Tibial artery (tissue), 4 donors: ENCODE measurements at places on chromosomes 2 and 18.

DNA sequence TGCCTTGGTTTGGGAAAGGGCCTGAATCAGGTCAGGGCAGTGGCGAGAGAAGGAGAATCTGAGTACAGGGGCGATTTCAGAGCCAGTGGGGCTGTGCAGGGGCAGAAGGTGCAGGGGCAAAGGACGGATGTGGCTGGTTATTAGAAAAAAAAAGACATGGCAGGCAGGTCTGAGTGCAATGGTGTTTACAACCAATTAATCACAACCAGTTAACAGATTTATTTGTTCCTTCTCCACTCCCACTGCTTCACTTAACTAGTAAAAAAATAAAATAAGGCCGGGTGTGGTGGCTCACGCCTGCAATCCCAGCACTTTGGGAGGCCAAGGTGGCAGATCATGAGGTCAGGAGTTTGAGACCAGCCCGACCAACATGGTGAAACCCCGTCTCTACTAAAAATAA lies 5.5 kb downstream of the TNFRSF11A start:
- no peaks in the 10 kb centered on the region for H3K36me3 ChIP-seq
- no peak overlapping the region for H3K4me3 ChIP-seq
- no peak overlapping the region for H3K27ac ChIP-seq
- no peak for DNase-seq
- no peaks in the 10 kb centered on the region for H3K4me1 ChIP-seq

DNA sequence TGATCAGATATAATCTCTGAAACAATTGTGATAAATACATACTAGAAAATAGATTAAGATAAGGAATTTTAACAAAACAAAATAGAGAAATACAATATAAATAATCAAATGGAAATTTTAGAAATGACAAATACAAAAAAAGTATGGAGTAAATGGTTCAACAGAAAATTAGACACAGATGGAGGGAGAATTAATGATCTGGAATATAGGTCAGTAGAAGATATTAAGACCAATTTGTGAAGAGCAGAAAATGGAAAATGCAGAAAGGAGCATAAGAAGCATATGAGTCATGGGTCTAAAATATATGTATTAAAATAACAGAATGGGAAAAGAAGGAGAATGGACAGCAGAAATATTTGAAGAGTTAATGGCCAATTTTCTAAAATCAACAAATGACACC lies 44.4 kb downstream of the FHOD3 start:
- no peak for DNase-seq
- H3K4me3 ChIP-seq = no peak overlapping the region
- H3K27ac ChIP-seq = no peak overlapping the region
- no peaks in the 10 kb centered on the region for H3K36me3 ChIP-seq
- H3K27me3 ChIP-seq = no peaks in the 10 kb centered on the region

GRCh38 chr2:134461511-134461910 lies 207.6 kb downstream of the MGAT5 start:
- H3K4me1 ChIP-seq = no peaks in the 10 kb centered on the region
- no peaks in the 10 kb centered on the region for H3K27me3 ChIP-seq
- no peak overlapping the region for H3K27ac ChIP-seq
- DNase-seq = no peak

- no peak overlapping the region for H3K4me3 ChIP-seq
- H3K27ac ChIP-seq = no peak overlapping the region
- no peaks in the 10 kb centered on the region for H3K4me1 ChIP-seq
- no peaks in the 10 kb centered on the region for H3K36me3 ChIP-seq
- no peaks in the 10 kb centered on the region for H3K27me3 ChIP-seq
These were observed 1128.2 kb downstream of the BCL11A start for GRCh38 chr2:59425247-59425646.

DNA sequence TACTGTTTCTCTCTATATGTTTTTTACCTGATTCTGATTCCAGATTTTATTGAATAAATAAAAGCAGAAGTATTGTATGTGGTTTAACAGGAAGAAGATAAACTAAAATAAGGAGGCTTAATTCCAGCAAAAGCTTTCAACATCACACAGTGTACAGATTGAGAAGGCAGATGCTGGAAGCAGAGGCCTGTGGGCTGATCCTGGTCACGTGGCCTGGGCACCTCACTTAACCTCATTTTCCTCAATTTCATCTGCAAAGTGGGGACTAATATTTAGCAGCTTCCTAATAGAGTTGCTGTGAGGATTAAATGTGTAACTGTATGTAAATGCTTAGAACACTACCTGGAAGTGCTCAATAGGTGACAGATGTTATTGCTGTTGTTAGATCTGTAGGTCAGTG lies 58.0 kb downstream of the CDCA7 start:
- no peaks in the 10 kb centered on the region for H3K4me1 ChIP-seq
- H3K27ac ChIP-seq = no peak overlapping the region
- H3K36me3 ChIP-seq = no peaks in the 10 kb centered on the region
- DNase-seq = no peak
- H3K27me3 ChIP-seq = peaks cover 7% of the 10 kb centered on the region

DNA sequence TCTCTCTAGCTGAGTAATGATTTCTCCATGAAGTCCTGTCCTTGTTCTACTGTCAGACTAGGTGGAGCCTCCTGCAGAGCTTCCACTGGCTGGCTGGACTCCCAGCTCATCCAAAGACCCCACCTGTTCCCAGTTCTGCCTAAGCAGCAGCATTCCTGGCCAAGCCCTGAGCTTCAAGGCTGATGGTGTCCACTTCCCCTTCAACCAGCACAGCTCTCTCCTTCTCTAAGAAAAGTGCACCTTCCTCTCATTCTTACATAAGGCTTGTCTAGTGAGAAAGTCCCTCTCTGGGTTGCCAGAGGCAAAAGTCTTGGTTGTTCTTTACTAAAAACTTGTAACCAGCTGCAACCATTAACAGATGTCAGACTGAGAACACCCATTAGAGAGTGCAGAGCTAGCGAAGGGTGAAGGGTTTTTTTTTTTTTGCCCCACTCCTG lies 58.9 kb downstream of the CXCR4 start:
- H3K4me3 ChIP-seq = no peak overlapping the region
- H3K27ac ChIP-seq = no peak overlapping the region
- H3K27me3 ChIP-seq = no peaks in the 10 kb centered on the region
- no peaks in the 10 kb centered on the region for H3K4me1 ChIP-seq
- DNase-seq = no peak

DNA sequence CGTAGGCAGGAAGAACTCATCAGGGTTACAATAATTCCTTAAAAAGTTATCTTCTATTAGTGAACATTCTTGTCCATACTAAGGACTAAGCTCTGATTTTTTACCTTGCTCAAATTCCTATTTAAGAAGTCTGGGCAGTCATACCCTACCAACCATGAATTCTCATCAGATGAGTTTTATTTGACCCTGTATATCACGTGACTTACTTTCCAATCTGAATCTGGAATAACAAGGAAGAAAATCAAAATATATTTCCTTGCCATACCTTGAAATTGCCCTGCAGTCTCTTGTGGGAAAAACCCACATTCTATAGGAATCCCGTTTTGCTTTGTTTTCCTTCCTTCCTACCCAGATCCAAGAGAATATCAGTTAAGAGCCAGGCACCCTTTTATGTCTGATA lies 352.7 kb downstream of the AKAIN1 start:
- H3K27me3 ChIP-seq = no peaks in the 10 kb centered on the region
- no peak for DNase-seq
- no peaks in the 10 kb centered on the region for H3K36me3 ChIP-seq
